ENCODE measurements at places on chromosomes 5 and 9.

- no peak for DNase-seq
Measured at GRCh38 chr9:85640425-85640824, 101.3 kb downstream of the AGTPBP1 start.

GRCh38 chr5:4228708-4229107 is 633.1 kb downstream of the IRX1 start:
- no peak for DNase-seq

- no peak for DNase-seq
Measured at GRCh38 chr5:94675965-94676618, 57.6 kb downstream of the SLF1 start.

- no peak for DNase-seq
Measured at GRCh38 chr5:58965677-58966414, 383.0 kb downstream of the RAB3C start.

GRCh38 chr9:120916588-120916987 is 10.0 kb downstream of the TRAF1 start:
- DNase-seq = no peak

DNA sequence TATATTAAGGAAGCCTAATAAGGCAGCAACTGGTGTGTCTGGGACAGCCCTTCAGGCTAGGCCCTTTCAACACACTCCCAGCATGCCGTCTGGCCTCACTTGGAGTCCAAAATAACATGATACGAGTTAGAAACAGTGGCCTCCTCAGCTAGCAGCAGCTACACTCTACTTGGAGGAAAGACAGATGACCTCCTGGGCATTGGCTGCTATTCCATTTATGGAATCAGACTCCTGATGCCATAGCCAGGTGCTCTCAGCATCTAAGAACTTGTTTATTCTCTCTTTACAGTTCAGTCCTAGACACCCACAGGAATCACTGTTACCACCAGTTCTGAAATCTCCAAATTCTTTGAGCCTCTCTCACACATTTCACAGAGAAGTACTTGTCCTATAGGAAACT is 31.8 kb downstream of the RUSC2 start:
- DNase-seq = no peak

DNA sequence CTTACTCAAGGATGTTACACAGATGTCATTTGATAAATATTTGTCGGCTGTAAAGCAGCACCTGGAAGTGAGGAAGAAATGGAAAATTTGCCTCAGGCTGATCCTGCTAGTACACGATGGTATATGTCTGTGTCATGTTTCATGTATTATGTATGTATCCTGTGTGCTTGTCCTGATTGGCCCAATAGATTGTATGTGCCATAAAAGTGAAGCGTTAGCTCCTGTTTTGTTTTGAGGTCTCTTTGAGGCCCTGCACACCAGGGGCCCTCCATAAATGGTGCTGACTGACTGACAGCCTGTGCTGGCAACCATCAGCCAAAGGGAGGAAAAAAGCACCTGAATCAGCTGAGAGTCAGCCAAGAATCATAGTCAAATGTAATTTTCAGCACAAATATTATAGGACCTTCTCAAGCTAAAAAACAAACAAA is 11.8 kb upstream of the LNPEP start:
- DNase-seq = peak; percentile 39

Data from OCI-LY7 (cell line).